CD4-positive, alpha-beta T cell treated with Interleukin-6 for 4 hours (primary cell): ENCODE measurements at places on chromosomes 7 and 10.

GRCh38 chr10:123860856-123861255 is 30.8 kb downstream of the CPXM2 start:
- DNase-seq, result no peak

GRCh38 chr7:55508221-55509011 is 63.9 kb downstream of the VOPP1 start:
- DNase-seq, result no peak

DNA sequence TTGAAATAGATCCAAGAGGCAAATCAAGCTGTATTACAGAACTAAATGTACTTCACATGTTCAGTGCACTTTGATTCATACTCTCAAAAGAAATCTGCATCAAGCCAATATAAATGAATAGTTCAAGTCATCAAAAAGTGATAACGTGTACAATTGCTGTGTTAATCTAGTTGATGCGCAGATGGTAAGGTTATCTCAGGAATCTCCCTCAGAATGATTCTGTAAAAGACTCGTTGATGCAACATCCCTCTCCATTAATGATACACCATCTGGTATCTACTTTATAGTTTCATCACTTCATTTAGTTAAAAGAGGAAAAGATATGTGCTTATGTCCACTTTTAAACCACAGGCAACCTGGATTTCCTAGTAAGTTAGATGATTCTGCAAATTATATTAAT is 200.6 kb downstream of the CHCHD3 start:
- no peak for DNase-seq

DNA sequence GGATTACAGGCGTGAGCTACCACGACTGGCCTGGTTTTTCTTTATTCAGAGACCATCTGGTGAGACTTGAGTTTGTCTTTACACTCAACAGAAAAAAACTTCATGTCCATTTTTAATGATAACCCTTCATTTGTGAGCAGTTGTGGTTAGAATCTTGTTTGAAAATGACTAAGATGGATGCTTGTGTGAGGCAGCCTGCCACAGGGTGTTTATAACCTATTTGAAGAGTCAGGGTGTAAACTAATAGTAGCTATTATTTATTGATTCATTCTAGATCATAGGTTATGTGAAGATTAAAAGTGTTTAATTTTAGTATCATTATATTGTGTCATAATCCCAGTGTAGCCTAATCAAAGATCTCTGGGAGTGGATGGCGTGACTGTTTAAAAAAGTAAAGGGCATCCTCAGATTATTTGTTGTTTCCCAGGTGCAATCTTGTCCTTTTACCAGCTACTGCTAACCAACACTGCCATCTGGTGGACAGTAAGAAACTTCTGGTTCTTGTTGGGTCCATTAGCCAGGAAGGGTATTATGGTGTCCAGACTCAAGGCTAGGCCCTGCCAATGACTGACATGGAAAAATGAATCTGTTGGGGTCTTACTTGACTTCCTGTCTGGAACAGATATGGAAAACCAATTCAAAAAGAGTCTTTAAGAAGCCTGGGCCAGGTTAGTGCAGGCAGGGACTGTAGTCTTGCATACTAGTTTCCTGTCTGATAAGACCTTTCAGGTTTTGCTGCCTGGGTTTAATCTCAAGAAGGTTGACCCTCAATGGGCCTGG is 24.9 kb downstream of the NRBF2 start:
- DNase-seq, result peak; percentile 55

- DNase-seq, result peak; percentile 59
These were observed 91.6 kb upstream of the IKZF1 start for GRCh38 chr7:50212666-50213621.

GRCh38 chr10:88027570-88027969 is 164.1 kb downstream of the PTEN start:
- DNase-seq, result no peak

- DNase-seq, result no peak
These were observed 3.6 kb downstream of the ADARB2 start for GRCh38 chr10:1733720-1734119.

DNA sequence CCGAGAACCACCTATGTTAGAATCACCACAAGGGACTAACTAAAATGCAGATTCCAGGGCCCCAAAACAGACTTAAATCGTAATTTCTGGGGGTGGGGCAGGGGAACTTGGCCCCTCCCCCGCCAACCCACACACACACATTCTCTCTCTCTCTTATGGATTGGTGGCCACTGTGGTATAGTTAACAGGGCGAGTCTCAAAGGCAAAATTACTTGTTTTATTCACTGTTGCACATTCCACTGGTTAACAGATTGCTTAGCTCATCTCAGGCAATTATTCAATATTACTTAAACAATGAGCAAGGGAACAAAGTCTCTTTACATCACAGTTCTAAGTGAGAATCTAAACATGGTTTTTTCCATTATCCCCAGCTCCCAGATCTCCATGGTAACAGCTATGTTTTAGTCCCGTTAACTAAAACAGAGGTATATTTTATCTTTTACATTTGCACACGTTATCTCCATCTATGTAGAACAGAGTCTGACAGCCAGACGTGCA is 38.5 kb downstream of the IGF2BP3 start:
- DNase-seq, result no peak

- no peak for DNase-seq
These were observed 256.9 kb downstream of the ELMO1 start for GRCh38 chr7:37191797-37192196.

GRCh38 chr10:48464871-48465736 is 139.8 kb downstream of the ARHGAP22 start:
- no peak for DNase-seq

DNA sequence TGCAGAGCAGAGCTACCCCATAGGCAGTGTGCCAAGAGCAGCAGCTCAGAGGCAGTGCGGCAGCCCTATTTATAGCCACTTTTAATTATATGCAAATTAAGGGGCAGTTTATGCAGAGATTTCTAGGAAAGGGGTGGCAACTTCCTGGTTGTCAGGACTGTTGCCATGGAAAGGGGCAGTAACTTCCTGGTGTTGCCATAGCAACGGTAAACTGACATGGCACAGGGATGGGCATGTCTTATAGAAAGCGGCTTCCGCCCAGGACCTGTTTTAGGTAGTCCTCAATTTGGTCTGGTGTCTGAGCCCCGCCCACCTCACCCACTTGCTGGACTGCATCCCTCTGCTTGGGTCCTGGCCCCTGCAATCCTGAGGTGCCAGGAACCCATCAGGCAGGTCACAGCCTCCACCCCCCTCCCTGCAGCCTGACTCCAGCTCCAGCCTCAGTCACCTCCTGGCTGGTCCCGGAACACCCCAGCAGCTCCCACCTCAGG is 115.8 kb downstream of the TMEM130 start:
- no peak for DNase-seq

DNA sequence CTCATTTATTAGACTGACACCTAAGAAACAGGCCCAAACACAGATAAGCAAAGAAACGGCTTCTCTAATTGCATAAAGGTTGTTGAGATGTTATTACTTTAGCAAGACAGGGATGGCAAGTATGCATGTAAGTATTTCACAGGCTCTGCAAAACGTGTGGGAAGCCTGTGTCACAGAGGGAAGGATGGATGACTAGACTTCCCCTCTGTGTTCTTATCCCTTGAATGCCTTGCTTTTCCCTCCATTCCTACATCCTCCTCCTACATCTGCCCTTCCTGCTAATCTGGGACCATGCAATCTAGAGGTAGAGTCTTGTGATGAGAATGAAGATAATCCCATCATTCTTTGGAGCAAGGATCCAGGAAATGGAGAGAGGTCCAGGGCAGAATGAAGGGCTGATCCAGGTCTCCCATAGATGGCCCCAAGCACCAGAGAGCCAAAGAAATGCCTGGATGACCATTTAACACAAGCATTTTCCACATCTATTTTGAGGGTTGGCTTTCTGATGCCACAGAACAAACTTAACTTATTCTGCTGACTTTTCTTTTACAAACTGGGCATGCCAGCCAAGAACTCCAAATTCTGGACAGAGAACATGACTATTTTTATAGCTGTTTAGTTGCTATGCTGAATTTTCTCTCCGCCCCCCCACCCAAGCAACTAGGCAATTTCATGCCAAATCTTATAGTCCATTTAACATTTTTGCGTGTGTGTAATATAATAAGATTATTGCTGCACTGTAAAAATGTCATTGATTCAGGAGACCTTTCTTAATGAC is 48.1 kb downstream of the NRP1 start:
- no peak for DNase-seq

DNA sequence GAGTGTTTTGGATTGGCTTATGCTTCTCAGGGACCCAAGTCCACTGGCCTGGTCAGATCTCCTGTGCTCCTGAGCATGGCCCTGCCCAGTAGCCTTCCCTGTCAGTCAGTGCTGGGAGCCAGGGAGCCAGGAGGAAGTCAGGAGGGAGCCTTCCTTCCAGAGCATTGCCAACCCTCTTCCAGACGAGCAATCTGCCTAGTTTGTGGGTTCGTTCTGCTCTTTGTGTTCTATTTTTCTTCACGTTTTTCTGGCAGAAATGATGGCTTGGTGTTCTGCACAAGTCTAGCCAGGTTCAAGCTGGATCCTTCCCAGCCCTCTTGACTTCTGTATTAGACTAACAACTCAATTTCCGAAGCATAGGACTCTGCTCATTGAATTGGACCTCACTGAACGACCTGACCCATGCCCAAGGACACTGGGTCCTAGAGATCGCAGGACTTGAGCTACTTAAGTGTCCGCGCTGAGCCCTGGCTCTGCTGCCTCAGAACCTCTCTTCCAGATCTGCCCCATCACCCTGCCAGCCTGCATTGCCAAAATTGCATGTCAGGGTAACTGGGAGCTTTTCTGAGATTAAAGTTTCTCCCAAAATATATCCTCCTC is 76.2 kb upstream of the MPP7 start:
- no peak for DNase-seq

DNA sequence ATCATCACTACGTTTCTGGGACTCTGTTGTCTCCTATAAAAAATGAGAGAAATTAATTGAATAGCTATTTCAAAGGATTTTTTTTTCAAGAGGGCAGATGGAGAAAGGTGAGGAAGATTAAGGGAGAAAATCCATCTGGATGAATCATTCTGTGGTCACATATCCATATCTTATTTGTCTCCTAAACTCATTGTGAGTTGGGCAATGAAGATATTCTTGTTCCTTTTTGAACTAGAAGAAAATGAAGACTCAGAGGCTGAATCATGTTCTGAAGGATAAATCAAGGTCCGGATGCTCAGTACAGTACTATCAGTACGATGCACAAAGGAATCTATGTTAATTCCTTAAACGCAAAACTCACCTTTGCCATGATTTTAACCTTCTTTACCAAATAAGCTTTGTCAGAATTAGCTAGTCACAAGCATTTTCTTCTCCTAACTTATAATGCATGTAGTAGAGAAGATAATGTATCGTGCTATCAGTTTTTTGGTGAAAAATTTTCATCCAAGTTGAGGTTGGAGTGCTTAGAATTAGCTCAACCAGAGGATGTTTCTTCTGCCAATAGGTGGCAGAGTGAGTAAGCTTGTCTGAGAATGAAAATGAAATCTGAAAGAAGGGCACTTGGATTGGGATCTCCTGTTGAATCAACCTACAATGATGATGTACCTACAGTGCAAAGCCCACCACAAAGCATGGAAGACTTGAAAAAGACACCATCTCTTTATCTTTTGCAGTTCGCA is 446.9 kb downstream of the KIF20B start:
- DNase-seq, result no peak

DNA sequence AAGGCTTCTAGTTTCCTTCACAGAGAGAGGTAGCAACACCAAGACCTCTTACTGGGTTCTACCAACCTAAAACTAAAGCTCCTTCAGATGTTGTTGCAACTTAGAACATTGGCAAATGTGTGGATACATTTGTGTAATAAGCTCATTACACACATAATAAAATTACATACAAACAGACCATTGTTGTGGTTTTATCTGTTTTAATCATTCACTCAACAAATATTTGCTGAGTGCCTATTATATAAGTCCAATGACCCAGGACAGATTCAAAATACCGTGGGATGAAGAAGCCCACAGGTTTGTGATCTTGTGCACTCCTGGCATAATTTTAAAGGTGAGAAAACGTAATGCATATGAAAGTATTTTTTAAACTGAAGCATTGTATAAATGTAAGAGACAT is 160.4 kb upstream of the NPVF start:
- no peak for DNase-seq

DNA sequence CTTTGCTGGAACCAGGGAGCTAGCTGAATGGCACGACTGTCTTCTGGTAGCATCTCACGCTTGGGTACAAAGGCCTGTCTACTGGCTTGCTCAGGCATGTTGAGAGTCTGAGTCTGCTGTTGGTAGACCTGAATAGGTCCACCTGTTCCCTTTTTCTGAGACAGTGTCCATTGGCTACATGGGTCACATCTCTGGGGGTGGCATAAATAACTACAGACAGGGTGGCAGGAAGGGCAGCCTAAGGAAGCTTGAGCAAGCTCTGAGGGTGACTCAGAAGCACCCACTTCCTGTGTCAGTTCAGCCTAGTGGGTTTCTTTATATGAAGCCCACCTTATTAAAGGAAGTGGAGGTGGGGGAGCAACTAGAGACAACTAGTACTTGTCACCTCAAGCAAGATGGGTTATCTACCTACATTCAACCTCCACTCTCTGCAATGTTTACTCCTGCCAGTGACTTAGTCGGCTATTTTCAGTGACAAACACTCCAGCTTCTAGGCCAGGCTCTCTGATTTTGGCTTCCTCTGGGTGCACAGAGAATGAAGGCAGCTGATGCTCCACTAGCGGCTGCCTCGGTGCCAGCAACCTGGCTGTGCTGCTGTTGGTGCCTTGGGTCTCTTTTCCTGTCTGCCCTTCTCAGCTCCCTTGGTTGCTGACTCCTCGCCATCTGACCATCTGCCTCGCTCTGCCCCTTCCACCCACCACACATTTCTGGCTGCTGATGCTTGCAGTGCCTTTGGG is 5.7 kb upstream of the ZYX start:
- DNase-seq, result peak; percentile 67

DNA sequence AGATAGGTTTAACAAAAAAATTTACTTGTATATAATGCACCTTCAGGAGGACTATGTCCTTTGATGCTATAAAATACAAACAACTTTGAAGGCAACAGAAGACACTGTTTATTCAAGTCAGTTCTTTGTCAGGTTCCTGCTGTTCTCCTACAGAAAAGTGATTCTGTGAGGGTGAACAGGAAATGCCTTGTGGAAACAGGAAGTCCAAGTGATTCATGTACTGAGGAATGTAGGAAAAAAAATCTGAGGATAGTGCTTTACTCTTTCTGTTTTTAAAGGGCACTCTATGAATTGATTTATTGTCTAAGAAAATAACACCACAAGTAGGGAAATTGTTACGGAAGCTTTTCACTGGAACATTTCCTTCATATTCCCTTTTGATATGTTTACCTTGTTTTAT is 171.9 kb downstream of the HDAC9 start:
- no peak for DNase-seq
